ENCODE measurements at places on chromosomes 1 and 21.

DNA sequence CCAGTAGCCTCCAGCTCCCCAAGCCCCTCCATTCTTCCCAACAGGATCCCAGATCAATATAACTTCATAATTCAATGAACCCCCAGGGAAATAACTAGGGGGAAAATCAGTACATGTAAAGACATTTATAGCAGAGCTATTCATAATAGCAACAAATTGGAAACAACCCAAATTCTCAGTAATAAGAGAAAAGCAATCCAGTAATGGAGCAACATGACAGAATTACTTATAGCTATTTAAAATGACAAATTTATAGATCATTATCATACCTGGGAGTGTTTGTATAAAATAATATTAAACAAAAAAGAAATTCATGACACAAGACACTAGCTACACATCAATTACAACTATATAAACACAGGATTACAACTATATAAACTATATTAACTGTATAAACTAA, 20.2 kb downstream of the PLEKHA6 start:
- DNase-seq: no peak

DNA sequence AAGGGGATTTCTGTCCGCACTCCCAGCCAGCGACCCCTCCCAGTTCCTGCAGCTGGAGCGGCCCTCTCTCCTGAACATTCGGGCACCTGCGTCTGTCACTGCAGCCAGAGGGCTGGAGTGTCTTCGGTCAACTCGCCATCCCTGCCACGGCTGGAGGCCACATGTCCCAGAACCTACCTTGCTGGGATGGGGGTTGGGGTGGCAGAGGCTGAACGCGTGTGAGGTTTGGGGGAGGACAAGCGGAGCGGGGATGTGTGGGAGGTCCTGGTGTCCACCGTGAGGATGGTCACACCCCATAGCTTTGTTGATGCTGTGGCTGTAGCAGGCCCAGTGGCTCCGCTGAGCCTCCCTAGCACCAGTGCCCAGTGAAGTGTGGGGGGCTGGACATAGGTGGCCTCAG, 14.8 kb upstream of the C1orf174 start:
- no peak for DNase-seq

- no peak for DNase-seq
These were observed 20.9 kb downstream of the SLC26A9 start for GRCh38 chr1:205922314-205922713.

DNA sequence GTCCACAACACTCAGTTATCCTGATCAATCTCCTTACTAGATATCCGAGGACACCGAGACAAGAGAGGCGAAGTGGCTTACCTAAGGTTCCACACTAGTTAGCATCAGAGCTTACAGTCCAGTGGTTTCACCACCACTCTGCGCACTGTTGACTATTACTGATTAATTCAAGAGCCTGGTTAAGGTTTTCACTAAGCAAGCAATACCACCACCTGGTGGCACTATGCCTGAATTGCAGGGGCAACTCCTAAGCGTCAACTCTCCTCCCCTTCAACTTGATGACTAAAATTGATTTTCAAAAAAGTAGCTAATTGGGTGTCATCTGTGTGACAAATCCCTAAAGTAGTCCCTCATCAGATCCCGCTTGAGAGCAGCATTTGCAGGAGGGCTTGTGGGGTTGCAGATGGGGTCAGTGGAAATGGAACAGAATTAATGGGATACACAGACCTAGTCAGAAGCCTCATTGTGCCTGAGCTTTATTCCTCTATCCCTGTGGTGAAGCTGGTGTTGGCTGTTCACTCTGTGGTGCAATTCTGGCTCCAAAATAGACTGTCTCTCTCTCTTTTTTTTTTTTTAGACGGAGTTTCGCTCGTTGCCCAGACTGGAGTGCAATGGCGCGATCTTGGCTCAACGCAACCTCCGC, 9.1 kb downstream of the TTC22 start:
- DNase-seq: no peak

DNA sequence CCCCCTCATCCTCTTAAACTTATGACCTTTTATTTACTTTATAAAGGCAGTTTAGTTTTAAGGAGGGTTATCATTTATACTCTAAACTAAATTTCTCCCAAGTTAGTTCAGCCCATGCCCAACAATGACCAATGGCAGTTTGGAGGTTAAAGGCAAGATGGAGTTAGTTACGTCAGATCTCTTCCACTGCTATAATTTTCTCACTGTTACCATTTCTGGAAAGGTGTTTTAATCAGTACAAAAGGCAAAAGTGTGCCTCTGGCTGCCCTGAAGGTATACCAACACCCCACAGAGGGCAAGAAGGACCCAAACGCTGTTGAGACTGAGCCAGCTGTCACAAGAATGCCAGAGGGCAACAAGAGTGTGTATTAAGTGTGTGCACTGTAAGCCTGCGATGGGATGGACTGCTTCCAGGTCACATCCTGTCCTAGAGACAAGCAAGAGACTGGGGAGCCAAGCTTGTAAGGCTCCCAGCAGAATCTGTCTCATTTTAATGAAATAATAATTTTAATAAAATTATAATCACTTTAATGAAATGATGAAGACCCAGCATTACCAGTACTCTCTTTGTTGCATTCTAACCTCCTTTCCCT, 32.5 kb upstream of the FAM89A start:
- no peak for DNase-seq

All from HS-5 (cell line).